Astrocyte of the spinal cord (primary cell): ENCODE measurements at places on chromosomes 11 and 22.

- peak; percentile 17 for DNase-seq
Measured at GRCh38 chr11:3926458-3927095, 71.1 kb downstream of the STIM1 start.

- DNase-seq, result peak; percentile 12
Measured at GRCh38 chr11:11243590-11244469, 109.2 kb downstream of the CSNK2A3 start.

DNA sequence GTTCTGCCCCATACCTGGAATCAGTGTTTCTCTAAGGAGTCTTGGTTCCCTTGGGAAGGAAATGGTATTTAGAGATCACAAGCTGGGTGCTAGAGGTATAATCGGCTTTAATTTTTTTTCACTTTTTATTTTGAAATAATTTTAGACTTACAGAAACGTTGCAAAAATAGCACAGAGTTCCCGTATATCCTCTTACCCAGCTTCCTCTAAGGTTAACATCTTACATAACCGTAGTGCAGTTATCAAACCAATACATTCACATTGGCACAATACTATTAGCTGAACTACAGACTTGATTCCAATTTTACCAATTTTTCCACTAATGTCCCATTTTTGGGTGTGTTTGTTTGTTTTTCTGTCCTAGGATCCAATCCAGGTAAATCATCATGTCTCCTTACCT is 63.8 kb downstream of the RBX1 start:
- DNase-seq, result no peak

DNA sequence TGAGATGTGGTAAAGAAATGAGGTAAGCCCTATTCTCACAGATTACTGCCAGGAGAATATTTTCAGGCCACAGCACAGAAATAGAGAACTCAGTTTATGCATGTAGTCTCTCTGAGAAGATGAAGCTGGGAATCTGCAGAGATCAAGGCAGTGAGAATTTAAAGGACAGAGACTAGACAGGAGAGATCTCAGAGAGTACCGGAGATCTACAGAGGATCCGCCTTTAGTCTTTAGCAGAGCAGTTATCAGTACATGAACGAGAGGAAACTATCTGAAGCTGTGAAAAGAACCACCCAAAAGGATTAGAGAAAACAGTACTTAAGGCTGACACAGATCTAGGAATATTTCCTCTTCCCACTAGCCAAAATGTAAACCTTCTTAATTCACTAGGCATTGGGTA is 101.5 kb downstream of the DLG2 start:
- no peak for DNase-seq

- no peak for DNase-seq
Measured at GRCh38 chr11:40370821-40371616, 1088.4 kb downstream of the LRRC4C start.

GRCh38 chr11:68335683-68336082 is 23.3 kb downstream of the LRP5 start:
- no peak for DNase-seq

DNA sequence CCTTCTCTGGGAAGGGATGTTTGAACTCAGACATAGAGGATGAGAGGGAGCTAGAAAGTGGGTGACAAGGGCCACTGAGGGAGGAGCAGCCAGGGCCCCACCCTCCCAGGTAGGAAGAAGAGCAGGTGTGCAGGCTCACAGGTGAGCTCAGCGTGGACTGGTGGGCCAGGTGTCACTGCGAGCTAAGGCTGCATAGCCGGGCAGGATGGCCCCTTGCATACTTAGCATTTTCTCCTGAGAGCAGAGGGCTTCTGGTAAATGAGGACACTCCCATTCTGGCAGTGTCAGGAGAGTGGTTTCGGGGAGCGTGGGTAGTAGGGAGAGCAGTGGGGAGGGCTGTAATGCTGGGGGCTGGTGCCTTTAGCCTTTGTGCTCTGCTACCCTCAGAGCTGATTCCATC is 843.4 kb downstream of the TBC1D22A start:
- DNase-seq, result no peak

GRCh38 chr22:47123006-47123826 is 360.8 kb downstream of the TBC1D22A start:
- no peak for DNase-seq

DNA sequence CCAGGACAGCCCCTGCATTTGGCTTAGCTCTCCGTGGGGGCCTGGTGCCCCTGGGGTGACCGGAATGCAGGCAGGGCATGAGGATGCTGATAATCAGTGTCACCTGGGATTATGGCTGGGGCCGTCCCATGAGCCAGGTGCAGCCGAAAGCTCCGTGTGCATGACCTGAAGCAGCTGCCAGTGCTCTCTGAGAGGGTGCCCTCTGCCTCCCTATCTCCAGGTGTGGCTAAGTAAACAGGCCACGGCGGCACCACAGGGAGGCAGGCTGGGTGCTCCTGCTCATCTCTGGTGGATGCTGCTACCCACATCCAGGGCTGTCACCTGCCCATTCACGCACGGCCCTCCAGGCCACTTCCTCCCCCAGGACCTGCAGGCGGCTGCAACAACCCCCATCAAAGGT is 29.8 kb downstream of the DUSP8 start:
- DNase-seq, result no peak

DNA sequence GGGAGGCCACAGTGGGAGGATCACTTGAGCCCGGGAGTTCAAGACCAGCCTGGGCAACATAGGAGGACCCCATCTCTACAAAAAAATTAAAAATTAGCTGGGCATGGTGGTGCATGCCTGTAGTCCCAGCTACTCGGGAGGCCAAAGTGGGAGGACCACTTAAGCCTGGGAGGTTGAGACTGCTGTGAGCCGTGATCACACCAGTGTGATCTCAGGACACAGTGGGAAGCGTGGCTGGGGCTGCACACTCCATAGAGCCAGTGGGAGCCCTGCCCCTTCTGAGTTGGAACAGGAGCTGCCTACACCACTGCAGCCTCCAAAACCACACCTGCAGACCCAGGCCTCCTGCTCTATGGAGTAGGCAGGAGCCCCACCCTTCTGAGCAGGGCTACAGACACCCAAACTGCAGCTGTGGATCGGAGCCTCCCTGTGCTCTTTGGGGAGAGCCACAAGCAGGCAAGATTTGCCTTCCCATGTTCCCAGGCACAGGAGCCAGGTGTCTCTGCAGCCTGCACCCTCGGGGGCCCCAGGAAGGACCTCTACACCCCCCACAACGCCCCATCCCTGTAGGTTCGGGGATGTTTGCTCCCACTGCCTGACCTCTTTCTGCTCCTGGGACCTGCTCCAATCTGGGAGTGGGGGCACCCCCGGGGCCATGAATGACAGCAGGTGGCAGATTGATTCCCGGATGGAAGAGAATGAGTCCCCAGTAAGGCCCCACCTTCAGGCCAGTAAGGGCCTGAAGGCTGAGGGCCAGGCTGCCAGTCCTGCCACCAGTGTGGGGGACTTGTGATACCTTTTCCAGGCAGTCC is 245.4 kb downstream of the BUD13 start:
- DNase-seq, result no peak

DNA sequence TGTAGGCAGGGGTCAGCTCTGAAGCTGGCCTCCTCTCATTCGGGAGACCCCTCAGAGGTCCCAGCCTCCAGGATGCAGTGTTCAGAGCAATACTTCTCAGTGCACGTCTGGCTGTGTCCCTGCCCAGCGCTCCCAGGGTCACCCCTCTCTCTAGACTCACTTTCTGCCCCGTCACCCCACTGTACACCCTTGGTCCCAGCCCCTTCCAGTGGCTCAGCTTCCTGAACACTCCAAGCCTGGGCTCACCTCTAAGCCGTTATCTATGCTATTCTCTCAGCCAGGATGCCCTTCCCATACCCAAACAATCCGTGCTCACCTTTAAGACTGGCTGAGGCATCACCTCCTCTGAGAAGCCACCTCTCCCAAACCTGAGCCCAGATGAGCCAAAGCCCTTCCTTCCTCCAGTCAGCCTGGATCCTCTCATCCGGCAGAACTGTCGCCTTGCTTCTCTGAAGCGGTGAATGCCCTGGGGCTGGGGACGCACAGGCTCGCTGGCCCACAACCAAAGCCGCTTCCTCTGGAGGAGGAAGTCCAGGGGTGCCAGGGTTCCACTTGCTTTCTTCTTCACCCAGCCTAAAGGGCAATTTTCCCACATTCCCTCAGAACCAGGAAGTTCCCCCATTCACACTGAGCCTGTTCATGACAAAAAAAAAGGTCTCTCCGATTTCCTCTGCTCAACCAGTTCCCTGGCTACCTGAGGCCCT is 13.7 kb upstream of the CDKN1C start:
- no peak for DNase-seq

GRCh38 chr22:46866591-46866990 is 104.1 kb downstream of the TBC1D22A start:
- DNase-seq, result peak; percentile 87
